ENCODE measurements at places on chromosomes 12 and 14.

GRCh38 chr12:47672068-47672467 is 33.8 kb downstream of the RPAP3 start:
- no peak for DNase-seq

DNA sequence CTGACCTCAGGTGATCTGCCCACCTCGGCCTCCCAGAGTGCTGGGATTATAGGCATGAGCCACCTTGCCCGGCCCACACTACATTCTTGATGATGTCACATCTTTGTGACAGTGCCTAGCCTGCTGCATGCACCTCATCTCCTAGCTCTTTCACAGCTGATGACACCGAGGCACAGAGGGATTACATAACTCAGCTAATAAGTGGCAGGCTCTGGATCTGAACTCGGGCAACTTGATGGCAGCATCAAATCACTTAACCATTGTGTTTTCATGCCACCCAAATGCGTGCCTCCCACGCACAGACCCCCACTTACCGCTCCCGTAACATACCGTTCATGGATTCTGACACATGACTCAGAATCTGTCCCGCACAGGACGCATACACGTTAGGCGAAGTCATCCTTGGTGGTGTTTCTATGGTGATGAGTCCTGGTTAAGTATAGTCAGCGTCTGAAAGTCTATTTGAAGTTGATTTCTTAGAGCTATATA is 7.4 kb downstream of the TMEM120B start:
- no peak for DNase-seq

DNA sequence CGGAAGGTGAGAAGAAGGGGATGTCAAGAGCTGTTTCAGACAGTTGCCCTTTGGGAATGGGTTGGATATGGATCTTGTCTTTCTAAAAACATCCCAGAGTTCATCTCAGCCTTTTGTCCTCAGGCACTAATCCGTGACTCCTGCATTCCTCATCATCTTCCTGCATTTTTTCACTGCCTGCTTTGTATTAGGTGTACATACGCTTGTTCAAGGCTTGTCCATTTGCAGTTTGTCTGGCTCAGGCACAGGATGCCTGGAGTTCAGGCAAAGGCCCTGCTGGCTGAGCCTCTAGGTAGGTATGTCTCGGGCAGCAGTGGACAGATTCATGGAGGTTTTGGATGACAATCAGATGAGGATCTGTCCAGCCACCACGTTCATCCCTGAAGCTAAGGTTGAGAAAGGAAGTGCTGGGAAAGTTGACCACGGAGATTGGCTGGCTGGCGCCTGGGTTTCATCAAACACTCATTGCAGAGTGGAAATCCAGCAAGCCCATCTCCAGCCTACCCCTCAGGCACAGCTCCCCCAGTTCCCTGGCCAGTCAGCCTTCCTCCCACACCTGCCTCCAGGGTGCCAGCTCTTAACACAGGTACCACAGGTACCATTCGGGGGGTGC is 12.4 kb upstream of the TMEM106C start:
- DNase-seq, result no peak

GRCh38 chr12:111304642-111305071 is 64.2 kb downstream of the PHETA1 start:
- no peak for DNase-seq

DNA sequence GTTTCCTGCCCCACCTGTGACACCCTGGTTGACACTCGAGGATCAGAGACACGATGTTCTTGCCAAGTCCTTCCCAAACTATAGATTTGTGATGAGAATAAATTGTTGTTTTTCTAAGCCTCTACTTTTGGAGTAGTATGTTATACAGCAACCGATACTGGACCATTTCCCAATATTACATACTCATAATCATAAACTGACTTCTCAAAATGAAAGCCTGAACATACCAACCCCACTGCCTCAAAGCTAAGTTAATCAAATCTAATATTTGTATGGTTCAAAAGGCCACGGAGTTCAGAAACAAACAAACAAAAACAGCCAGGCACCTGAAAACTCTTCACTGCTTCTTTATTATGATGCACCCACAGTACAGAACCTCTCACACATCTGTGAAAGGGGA is 52.3 kb upstream of the GPHB5 start:
- no peak for DNase-seq

- DNase-seq, result no peak
Measured at GRCh38 chr12:116130431-116130830, 147.1 kb downstream of the MED13L start.

- DNase-seq, result peak; percentile 14
Measured at GRCh38 chr12:112855375-112855774, 51.4 kb upstream of the OAS1 start.

DNA sequence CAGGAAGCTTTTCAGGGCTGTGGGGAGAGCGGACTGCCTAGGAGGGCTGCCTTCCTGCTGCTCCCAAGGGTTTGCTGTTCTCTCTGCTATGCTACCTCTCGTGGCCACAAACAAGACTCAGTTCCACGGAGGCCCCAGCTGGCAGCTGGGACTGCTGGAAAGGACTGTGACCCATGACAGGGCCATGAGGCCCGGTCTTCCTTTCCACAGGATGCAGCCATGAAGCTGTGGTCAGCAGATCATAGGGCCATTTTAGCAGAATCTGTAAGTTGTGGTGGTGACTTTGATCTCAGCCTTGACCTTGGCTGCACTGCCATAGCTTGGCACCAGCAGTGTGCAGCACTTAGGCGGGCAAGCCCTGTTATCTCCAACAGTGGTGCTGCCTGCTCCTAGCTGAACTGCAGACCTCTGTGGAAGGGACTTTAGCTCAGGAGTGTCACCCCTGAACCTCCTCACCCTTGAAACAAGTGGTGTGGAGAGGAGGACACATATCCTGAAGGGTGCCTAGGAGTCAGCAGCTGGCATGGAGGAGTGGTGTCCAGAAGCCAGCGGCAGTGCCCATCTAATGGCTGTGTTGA is 12.3 kb downstream of the KRT80 start:
- no peak for DNase-seq

All from DMS 273 treated with DMSO at 0.1 percent for 48 hours (cell line).